ENCODE measurements at places on chromosomes 7 and 10.

GRCh38 chr10:15780353-15781135, 60.8 kb upstream of the ITGA8 start:
- DNase-seq = no peak

- no peak for DNase-seq
These were observed 169.9 kb downstream of the RNF133 start for GRCh38 chr7:122528879-122529481.

- no peak for DNase-seq
These were observed 115.4 kb upstream of the ETV1 start for GRCh38 chr7:14104861-14105260.

GRCh38 chr7:75817116-75817515, 3.5 kb upstream of the CCL24 start:
- DNase-seq = no peak

- DNase-seq = no peak
These were observed 238.8 kb upstream of the BMPER start for GRCh38 chr7:33666531-33666930.

GRCh38 chr7:64515781-64516180, 47.1 kb downstream of the ZNF680 start:
- DNase-seq = no peak

GRCh38 chr7:148700661-148701064, 2.0 kb downstream of the CUL1 start:
- no peak for DNase-seq

GRCh38 chr7:2758673-2759616, 70.9 kb downstream of the AMZ1 start:
- no peak for DNase-seq

GRCh38 chr10:62278441-62278910, 9.8 kb upstream of the RTKN2 start:
- DNase-seq = no peak

GRCh38 chr7:39144420-39144819, 166.7 kb downstream of the POU6F2 start:
- DNase-seq = no peak

DNA sequence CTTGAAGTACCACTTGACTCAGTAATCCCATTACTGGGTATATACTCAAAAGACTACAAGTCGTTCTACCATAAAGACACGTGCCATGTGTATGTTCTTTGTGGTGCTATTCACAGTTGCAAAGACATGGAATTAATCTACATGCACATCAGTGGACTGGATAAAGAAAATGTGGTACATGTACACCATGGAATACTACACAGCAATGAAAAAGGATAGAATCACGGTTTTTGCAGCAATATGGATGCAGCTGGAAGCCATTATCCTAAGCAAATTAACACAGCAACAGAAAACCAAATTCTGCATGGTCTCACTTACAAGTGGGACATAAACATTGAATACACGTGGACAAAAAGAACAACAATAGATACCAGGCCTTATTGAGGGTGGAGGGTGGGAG, 583.4 kb upstream of the CELF2 start:
- DNase-seq = no peak

DNA sequence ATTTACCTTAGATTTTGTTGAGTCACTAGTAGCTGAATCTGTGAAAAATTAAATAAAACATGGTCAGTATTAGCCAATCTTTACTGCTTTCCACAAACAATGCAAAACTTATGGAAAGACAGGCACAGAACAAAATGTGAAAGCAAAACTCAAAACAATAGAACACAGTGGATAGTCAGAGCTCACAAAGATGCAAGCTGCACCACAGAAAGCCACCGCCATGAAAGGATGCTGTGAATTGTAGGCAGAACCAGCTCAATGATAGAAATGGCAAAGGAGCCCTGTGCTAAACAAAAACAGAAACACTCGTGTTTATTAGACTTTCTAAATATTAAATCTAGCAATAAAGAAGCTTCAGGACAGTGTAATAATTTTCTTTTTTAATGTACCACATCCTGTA, 134.4 kb downstream of the ARHGAP21 start:
- no peak for DNase-seq

GRCh38 chr7:139587535-139587934, 64.0 kb downstream of the CLEC2L start:
- DNase-seq = no peak

GRCh38 chr7:11491811-11492210, 340.2 kb downstream of the THSD7A start:
- DNase-seq = no peak

DNA sequence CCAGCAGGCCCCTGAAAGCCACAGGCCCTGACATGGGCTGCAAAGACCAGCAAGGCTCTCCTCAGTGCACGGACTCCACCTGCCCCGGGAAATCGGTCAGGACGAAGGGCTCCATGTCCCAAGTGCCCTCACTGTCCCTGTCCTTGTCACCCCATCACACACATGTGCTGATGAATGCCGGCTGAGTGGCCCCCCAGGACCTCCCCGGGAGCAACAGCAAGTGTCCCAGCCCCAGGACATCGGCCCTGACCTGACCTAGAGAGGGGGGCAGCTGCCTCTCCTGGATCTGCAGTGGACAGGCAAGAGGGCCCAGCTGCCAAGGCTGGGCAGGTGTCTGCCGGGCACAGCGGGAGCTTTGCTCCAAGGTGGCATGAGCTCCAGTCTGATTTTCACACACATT, 49.8 kb downstream of the STK32C start:
- DNase-seq = no peak

DNA sequence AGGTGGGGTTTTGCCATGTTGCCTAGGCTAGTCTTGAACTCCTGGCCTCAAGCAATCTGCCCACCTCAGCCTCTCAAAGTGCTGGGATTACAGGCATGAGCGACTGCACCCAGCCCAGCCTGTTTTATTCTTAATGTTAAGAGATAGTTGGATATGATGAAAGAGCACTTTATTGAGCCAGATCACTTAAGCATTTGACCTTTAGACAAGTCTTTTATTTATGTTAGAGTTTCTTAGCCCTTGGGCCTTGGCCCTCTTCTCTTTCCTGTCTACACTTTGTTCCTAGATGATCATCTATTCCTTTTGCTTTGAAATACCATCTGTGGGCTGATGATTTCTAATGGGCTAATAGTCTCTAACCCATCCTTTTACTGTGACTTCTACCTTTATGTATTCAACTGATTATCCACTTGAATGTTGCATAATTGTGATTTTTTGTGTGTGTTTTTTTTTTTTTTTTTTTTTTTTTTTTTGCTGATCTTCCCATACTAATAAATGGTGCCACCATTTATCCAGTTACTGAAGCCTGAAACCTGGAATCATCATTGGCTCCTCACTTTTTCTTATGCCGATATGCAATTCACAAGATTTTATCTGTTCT, 34.8 kb downstream of the BTRC start:
- DNase-seq = no peak

- DNase-seq = no peak
These were observed 110.9 kb upstream of the FAM180A start for GRCh38 chr7:135859538-135859937.

- no peak for DNase-seq
These were observed 26.0 kb downstream of the PRSS2 start for GRCh38 chr7:142796501-142797390.

DNA sequence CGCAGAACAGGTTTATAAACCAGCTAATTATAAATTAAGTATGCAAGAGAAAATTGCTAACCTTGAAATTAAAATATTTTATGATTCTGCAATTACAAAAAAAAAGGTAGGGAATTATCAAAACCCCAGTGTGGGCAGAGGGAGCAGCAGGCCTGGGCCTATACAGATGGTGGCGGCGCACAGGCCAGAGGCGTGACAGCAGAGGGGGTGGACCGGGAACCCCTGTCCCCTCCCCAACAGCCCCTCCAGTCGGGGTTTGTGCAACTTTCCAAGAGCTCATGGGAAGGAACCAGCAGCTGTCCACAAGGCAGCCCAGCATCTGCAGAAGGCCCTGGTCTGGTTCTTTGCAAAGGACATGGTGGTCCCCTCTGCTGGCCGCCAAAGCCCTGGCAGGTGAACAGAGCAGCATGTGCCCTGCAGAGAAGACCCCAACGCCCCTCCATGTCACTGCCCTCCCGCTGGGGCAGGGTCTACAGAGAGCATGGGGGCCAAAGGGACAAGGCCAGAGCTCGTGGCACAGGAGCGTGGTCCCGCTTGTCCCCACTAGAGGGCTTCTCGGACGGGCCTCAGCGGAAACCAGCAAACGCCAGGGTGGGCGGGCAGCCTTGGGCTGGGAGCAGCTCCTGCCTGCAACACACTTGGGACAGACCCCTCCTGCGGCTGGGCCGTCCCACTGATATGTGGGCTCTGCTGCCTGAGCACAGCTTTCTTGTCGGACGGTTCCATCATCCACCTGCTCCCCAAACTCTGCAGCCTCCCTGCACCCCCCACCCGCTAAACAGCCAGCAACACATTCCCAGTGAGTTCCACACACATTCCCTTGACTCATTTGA, 75.1 kb downstream of the EBF3 start:
- peak; percentile 40 for DNase-seq
